Fibroblast of lung (primary cell): ENCODE measurements at places on chromosomes 13 and 19. TPM values are rescaled to one million over a fixed set of nuclear protein-coding genes. Genes with fewer than 3 reads are reported as not detected.

- peaks cover 8% of the 10 kb centered on the region for H3K4me1 ChIP-seq
- peak overlapping the region; percentile 81 for H3K27ac ChIP-seq
- H3K36me3 ChIP-seq: no peaks in the 10 kb centered on the region
- peak; percentile 37 for DNase-seq
- H3K27me3 ChIP-seq: no peaks in the 10 kb centered on the region
Observed at GRCh38 chr19:15379999-15380647, 536 bp upstream of the AKAP8 start.

DNA sequence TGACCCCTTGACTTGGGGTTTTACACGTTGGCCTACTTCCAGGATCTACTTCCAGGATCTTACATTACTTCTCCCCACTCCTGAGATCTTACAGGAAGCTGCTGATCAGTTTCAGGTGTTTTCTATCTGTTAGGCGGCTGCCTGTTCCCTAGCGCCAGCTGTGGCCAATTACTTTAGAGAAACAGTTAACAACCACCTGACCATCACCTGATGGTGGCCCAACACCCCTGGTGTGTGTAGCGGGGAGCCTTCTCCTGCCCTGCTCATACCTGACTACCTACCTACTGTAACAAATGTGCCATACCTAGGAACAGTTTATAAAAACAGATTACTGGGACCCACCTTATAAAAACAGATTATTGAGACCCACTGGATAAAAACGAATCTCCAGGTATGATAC lies 2.8 kb upstream of the POP4 start:
- no peak overlapping the region for H3K27ac ChIP-seq
- H3K4me1 ChIP-seq: peaks cover 2% of the 10 kb centered on the region
- no peak overlapping the region for H3K4me3 ChIP-seq
- H3K36me3 ChIP-seq: no peaks in the 10 kb centered on the region
- DNase-seq: no peak

DNA sequence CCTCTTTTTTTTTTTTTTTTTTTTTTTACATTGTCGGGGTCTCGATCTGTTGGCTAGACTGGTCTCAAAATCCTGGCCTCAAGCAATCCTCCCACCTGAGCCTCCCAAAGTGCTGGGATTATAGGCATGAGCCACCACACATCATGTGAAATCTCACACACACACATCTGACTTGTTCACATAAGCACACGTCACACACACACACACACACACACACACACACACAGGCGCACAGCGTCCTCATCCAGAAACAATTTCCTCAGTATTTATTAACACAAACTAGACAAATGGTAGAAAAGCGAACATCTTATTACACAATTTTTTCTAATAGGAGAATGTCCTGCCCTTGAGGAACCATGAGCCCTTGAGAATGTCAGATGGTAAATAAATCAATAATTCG lies 5.1 kb upstream of the SYCN start:
- no peaks in the 10 kb centered on the region for H3K36me3 ChIP-seq
- no peaks in the 10 kb centered on the region for H3K4me1 ChIP-seq
- DNase-seq: no peak
- H3K27me3 ChIP-seq: peaks cover 1% of the 10 kb centered on the region

DNA sequence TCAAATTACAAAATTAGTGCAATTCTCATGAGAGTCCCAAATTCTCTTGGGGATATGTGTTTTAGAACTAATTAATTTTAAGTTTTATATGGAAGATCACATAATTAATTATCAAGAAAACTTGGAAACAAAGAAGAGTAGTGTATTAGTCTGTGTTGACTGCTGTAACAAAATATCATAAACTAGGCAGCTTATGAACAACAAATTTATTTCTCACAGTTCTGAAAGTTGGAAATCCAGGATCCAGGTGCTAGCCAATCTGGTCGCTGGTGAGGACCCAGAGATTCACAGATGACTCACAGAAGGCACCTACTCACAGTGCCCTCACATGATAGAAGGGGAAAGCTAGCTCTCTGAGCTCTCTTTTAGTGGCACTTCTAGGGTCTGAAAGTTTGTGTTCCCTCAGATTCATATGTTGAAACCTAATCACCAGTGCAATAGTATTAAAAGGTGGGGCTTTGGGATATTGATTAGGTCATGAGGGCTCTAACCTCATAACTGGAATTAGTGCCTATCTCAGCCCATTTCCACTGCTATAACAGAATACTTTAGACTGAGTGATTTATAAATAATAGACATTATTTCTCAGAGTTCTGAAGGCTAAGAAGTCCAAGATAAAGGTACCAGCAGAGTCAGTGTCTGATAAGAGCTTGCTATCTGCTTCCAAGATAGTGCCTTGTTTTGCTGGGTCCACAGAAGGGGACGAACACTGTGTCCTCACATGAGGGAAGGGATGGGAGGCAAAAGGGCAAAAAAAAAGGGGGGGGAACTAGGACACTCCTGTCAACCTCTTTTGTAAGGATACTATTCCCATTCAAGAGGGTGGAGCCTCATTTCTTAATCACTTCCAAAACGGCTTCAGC lies 1.5 kb upstream of the ARGLU1 start:
- no peak for DNase-seq
- no peak overlapping the region for H3K27ac ChIP-seq
- no peak overlapping the region for H3K4me3 ChIP-seq
- peaks cover 8% of the 10 kb centered on the region for H3K4me1 ChIP-seq

DNA sequence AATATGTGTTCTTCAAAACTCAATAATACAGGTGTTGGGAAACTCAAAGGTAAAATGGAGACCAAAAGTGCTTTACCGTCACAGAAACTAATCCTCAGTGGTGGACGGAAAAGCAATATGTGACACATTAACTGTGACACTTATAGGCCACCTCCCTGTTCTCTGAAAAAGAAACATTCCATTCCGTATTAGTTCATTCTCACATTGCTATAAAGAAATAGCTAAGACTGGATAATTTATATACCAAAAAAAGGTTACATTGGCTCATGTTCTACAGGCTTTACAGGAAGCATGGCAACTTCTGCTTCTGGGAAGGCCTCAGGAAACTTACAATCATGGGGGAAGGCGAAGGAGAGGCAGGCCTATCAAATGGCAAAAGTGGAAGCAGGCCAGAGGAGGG lies 435.3 kb upstream of the HTR2A start:
- no peak overlapping the region for H3K27ac ChIP-seq
- H3K36me3 ChIP-seq: no peaks in the 10 kb centered on the region
- H3K4me1 ChIP-seq: no peaks in the 10 kb centered on the region
- H3K4me3 ChIP-seq: no peak overlapping the region
- peak; percentile 47 for DNase-seq

DNA sequence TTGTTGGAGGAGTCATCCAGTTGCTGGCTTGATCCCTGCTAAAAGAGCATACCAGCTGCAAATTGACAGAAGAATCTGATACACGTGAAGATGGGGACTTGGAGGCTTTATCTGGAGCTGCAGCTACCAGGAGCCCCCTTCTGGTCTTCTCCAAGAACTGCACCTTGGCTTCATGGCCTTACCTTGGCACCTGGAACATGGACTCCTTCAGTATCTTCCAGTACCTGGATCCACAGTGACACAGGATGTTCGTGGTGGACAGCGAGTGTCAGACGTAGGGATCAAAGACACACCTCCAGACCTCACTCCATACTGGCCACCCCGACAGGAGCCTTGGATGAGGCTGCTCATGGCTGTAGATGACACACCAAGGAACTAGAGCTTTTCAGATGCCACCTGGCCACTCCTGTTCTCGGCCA lies 9.9 kb upstream of the ACSBG2 start:
- no peak overlapping the region for H3K27ac ChIP-seq
- no peak overlapping the region for H3K4me3 ChIP-seq
- no peaks in the 10 kb centered on the region for H3K36me3 ChIP-seq
- no peaks in the 10 kb centered on the region for H3K27me3 ChIP-seq
- peak; percentile 65 for DNase-seq

DNA sequence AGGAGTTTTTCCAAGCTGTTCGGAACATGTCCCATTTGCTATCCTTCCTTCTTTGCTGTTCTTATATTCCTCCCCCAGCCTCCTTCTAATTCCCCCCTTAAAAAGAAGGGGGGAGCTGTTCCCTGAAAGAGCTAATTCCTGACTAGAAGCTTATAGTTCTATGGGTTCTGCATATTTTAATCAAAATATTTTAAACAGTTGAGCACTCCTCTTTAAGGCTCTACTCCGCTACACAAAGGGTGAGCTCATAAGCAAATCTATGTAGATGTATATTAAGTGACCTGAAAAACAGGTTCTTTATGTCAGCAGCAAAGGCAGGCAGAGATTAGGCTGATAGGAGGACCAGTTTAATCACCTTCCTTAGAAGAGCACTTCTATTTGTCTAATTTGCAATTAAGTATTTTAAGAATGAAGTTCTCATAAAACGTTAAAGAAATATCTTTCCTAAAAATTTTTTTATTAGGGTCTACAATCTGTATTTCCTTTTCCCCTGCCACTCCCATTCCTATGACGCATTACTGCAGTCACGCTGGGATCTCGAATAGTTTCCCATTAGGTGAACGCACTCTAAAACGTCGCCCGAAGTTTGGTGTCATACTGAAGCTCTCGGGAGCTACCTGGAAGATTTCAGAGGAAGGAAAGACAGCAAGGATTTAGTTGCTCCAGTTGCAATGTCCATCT lies 5.2 kb downstream of the EFNB2 start:
- DNase-seq: no peak
- H3K36me3 ChIP-seq: no peaks in the 10 kb centered on the region
- H3K27me3 ChIP-seq: no peaks in the 10 kb centered on the region
- no peak overlapping the region for H3K4me3 ChIP-seq
- H3K4me1 ChIP-seq: no peaks in the 10 kb centered on the region

- no peak overlapping the region for H3K4me3 ChIP-seq
- peak; percentile 27 for DNase-seq
- no peaks in the 10 kb centered on the region for H3K36me3 ChIP-seq
- no peaks in the 10 kb centered on the region for H3K27me3 ChIP-seq
Observed at GRCh38 chr13:84648069-84648640, 765.9 kb upstream of the SLITRK1 start.

GRCh38 chr19:51359294-51359693 lies 6.9 kb downstream of the ETFB start:
- H3K27me3 ChIP-seq: no peaks in the 10 kb centered on the region
- no peak overlapping the region for H3K4me3 ChIP-seq
- no peak overlapping the region for H3K27ac ChIP-seq
- no peaks in the 10 kb centered on the region for H3K36me3 ChIP-seq

- peak; percentile 46 for DNase-seq
- no peak overlapping the region for H3K4me3 ChIP-seq
- no peak overlapping the region for H3K27ac ChIP-seq
- no peaks in the 10 kb centered on the region for H3K36me3 ChIP-seq
- no peaks in the 10 kb centered on the region for H3K27me3 ChIP-seq
- H3K4me1 ChIP-seq: no peaks in the 10 kb centered on the region
Observed at GRCh38 chr13:34672631-34673030, 269.4 kb upstream of the NBEA start.

DNA sequence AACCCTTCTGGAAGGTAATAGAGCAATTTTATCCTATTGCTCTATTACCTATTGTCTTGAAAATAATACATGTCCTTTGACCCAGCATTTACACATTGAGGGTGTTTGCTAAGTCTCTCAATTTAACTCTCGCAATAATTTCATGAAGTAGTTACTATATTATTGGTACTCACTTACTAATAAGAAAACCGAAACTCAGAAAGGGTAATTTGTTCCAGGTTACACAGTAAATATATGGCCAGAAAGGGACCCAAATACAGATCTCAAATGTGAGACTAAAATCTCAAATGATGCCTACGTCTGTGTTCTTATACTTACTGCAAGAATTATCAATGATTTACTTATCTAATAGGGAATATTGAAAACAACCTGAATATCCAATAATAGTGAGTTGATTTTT lies 29.7 kb upstream of the FAM216B start:
- H3K36me3 ChIP-seq: no peaks in the 10 kb centered on the region
- H3K4me3 ChIP-seq: no peak overlapping the region
- H3K27ac ChIP-seq: no peak overlapping the region
- no peaks in the 10 kb centered on the region for H3K27me3 ChIP-seq
- H3K4me1 ChIP-seq: peaks cover 13% of the 10 kb centered on the region

DNA sequence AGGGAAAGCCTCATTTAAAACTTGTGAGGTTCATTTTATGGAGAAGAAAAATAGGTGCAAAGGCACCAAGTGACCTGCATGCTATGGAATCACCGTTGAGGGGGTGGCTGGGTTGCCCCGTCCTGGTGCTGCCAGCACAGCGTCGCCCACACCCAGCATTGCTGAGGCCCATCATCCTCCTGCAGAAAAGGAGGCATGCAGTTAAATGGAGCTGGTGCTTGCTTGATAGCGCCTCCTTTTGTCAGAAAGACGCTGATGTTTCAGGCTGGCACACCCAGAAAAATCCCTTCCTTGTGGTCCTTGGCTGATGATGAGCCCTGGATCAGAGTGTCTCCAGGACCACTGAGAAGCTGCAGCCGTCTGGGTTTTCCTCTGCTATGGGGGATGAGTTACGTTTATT lies 36.9 kb downstream of the DHRS12 start:
- H3K4me1 ChIP-seq: peaks cover 17% of the 10 kb centered on the region
- DNase-seq: no peak
- H3K4me3 ChIP-seq: no peak overlapping the region

The OR7A5 gene
- not detected in 2 replicates for total RNA-seq

The CRLF1 gene
- total RNA-seq: 2.3 and 2.5 TPM in 2 replicates

The HSH2D gene
- not detected in 2 replicates for total RNA-seq

The CCDC97 gene
- 5.9 and 7.8 TPM in 2 replicates for total RNA-seq

The CILP2 gene
- total RNA-seq: 0.51 and 0.66 TPM in 2 replicates

The CGB8 gene
- total RNA-seq: not detected in 2 replicates

The ENOX1 gene
- 4.4 and 7.6 TPM in 2 replicates for total RNA-seq

The TMEM86B gene
- 1.3 TPM in 2 replicates for total RNA-seq

The ZSCAN4 gene
- total RNA-seq: not detected in 2 replicates

The ZNF573 gene
- total RNA-seq: 6.2 and 8.6 TPM in 2 replicates

The PLEKHF1 gene
- total RNA-seq: 50.1 and 72.5 TPM in 2 replicates
